Ascending aorta (tissue), 2 donors: ENCODE measurements at places on chromosomes 12 and 14.

GRCh38 chr12:115990241-115990640 lies 287.3 kb downstream of the MED13L start:
- no peak overlapping the region for H3K27ac ChIP-seq
- H3K27me3 ChIP-seq: no peaks in the 10 kb centered on the region
- DNase-seq: no peak
- H3K4me3 ChIP-seq: no peak overlapping the region
- H3K36me3 ChIP-seq: peaks cover 33% of the 10 kb centered on the region

DNA sequence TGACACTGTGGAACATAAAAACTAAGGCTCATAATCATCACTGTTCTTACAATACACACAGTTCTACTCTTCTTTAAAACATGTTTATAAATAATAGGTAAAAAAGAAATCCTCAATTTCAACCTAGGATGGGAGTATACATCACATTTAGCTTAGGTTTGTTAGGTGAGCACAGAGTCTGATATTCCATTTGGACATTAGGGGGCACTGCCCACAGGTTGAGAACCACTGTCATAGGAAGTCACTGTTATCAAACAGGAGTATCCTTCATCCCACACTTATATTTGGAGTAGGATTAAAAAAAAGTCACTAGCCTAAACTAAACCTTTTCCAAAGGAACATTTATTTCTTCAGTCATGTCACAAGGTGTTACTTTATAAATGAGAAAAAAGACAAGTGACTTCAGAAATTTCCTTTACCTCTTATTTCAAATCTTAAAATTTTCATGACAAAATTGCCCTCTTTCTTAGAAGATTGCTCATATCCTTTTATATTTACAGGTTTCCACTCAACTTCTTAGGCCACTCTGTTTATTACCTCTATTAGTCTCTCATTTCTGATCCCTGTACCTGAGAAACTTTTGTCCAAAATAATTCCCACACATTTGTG lies 240.6 kb downstream of the CPNE8 start:
- H3K36me3 ChIP-seq: peaks cover 11% of the 10 kb centered on the region
- DNase-seq: no peak
- no peak overlapping the region for H3K4me3 ChIP-seq
- H3K27me3 ChIP-seq: no peaks in the 10 kb centered on the region
- no peaks in the 10 kb centered on the region for H3K4me1 ChIP-seq

- no peaks in the 10 kb centered on the region for H3K27me3 ChIP-seq
- peaks cover 8% of the 10 kb centered on the region for H3K4me1 ChIP-seq
- H3K27ac ChIP-seq: no peak overlapping the region
- no peak for DNase-seq
- no peak overlapping the region for H3K4me3 ChIP-seq
Measured at GRCh38 chr14:68758301-68758700, 34.6 kb downstream of the ZFP36L1 start.

GRCh38 chr12:131283191-131283861 lies 329.6 kb downstream of the ADGRD1 start:
- no peak overlapping the region for H3K27ac ChIP-seq
- no peak for DNase-seq
- no peak overlapping the region for H3K4me3 ChIP-seq
- no peaks in the 10 kb centered on the region for H3K36me3 ChIP-seq
- no peaks in the 10 kb centered on the region for H3K4me1 ChIP-seq

DNA sequence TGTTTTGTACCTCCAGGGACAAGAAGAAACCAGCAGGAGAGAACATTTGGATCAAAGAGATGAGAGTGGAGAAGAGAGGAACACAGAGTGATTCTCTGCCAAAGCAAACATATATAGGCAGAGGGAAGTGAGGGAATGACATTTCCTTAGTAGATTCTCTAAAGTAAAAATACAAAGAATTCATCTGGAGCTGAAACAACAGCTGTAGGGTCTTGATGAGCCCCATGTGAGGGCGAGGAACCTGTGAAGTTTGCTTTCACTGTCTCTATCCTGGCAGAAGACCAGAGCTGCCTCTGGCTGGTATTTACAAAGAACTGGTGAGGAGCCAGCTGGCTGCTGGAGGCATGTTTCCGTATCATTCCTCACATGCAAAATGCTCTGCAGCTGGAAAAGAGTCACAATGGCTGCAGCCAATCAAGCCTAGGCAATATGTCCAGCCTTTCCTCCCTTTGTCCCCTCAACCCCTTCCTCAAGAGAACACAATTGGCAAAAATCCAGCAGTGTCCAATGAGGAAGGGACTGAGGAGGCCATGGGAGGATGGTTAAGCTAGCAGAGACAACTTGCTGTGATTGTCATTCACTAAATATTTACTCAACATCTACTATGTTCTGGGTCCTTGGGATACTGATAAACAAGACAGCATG lies 122.5 kb downstream of the PHLDA1 start:
- no peak overlapping the region for H3K27ac ChIP-seq
- DNase-seq: no peak
- H3K36me3 ChIP-seq: no peaks in the 10 kb centered on the region
- H3K4me3 ChIP-seq: no peak overlapping the region
- peaks cover 3% of the 10 kb centered on the region for H3K4me1 ChIP-seq

DNA sequence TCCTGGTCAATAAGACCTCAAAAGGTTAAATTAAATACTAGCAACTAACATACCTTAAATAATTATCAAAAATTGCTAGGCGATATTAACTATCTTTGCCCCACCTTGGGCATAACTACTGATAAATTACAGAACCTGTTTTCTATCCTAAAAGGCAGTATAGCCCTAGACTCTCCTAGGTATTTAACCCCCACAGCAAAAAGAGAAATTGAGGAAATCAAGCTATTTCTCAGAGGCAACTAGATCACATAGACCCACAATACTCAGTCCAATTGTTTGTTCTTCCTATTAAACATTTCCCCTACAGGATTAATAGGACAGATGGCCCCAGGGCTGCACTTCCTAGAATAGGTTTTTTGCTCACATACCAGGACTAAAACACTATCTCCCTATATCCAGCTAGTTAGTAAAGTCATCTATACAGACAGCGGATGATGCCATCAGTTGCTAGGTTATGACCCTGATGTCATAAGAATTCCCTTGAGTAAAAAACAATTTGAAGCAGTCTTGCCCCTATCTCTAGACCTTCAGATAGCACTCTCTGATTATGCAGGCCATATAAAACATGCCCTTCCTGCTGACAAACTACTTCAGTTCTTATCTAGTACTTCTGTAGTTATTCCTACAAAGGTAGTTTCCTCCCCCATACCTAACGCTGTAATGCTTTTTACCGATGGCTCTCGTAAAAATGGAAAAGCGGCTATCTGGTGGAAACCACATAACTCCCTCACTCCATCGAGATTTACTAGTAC lies 118.4 kb downstream of the PPHLN1 start:
- no peak overlapping the region for H3K4me3 ChIP-seq
- H3K4me1 ChIP-seq: peaks cover 3% of the 10 kb centered on the region
- no peak overlapping the region for H3K27ac ChIP-seq
- no peak for DNase-seq
- no peaks in the 10 kb centered on the region for H3K27me3 ChIP-seq
- H3K36me3 ChIP-seq: peaks cover 22% of the 10 kb centered on the region

DNA sequence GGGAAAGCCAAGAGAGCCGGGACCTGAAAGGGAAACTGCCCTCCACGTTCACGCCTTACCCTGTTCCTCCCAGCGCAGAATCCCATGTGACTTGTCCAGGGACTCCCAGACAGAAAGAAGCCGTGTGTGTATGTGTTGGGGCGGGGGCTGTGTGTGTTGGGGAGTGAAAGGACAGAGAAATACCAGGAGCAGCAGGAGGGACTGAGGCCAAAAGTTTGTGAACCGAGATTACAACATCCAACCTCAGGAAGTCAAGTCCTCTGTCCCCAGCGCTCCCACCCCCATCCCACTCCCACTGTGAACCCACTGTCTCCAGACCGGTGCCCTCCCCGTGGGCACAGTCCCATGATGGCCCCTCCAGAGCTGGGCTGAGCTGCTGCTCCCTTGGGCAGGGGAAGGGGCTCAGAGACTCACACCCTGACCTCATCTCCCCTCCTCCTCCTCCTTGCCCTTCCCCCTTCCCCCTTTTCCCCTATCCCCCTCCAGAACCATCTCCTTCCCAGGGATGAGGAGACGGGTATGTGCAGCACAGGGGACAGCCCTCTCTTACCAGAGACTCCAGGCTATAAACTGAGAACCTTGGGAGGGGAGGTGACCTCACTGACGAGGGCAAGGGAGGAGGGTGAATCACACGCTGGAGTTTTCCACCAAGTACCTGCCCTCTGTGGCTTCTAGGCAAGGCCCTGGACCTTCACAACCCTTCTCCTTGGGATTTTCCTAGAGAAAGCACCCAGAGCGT lies at the start of gene SLC6A12:
Gene SLC6A12 (minus strand): TSS at position 155 of the 739 bp plus-strand sequence. CDS start 4,171 bp downstream, outside the sequence.
- no peak within 1 kb of the TSS for H3K27ac ChIP-seq
- H3K4me3 ChIP-seq: peak within 1 kb of the TSS; percentile 8
- no peaks in the 10 kb centered on the region for H3K4me1 ChIP-seq
- no peak for DNase-seq

DNA sequence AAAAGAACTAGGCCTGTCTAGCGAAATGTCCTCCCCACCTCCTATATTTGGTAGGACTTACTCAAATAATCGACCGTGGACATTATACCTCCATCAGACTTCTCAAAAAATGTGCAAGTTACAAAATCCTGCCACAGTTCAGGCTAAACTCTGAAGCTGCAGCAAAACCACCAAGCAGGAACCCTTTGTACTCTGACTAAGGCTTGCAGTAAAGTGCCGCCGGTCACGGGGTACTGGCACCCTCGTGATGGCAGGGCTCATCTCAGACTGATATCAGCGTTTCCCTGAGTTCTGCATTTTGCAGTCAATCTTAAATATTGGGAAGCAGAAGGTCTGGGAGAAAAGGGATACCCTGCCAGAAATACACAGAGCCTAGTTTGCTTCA lies 17.1 kb downstream of the SLC11A2 start:
- H3K27ac ChIP-seq: no peak overlapping the region
- H3K27me3 ChIP-seq: no peaks in the 10 kb centered on the region
- peaks cover 3% of the 10 kb centered on the region for H3K4me1 ChIP-seq

DNA sequence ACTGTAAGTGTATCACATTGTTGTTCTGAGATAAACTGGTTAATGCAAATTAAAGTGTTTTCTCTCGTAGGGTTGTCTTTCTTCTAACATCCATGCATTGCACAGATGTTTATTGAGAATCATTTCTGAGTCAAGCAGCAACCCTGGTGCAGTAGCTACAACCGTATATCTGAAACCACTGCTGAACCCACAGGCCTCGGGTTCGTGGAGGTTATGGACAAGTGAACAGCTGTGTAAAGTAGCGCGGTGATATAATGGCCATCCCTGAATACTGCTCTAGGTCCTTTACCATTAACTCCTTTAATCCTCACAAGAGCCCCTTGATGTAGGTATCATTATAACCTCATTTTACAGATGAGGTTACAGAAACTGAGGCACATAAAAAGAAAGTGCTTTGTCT lies 486.1 kb upstream of the TMEM132C start:
- H3K4me1 ChIP-seq: no peaks in the 10 kb centered on the region
- no peak overlapping the region for H3K4me3 ChIP-seq
- DNase-seq: no peak
- no peaks in the 10 kb centered on the region for H3K36me3 ChIP-seq

- H3K27ac ChIP-seq: peak overlapping the region; percentile 19
- no peaks in the 10 kb centered on the region for H3K4me1 ChIP-seq
- DNase-seq: no peak
- H3K36me3 ChIP-seq: no peaks in the 10 kb centered on the region
- no peak overlapping the region for H3K4me3 ChIP-seq
Measured at GRCh38 chr12:627863-628741, 35.1 kb downstream of the NINJ2 start.

- H3K4me3 ChIP-seq: no peak overlapping the region
- H3K4me1 ChIP-seq: no peaks in the 10 kb centered on the region
- no peak overlapping the region for H3K27ac ChIP-seq
- no peak for DNase-seq
- no peaks in the 10 kb centered on the region for H3K27me3 ChIP-seq
Measured at GRCh38 chr12:26102953-26103352, 21.9 kb downstream of the BHLHE41 start.

- H3K4me3 ChIP-seq: no peak overlapping the region
- H3K27ac ChIP-seq: no peak overlapping the region
- peak; percentile 58 for DNase-seq
- no peaks in the 10 kb centered on the region for H3K4me1 ChIP-seq
- H3K36me3 ChIP-seq: no peaks in the 10 kb centered on the region
Measured at GRCh38 chr12:47944685-47945340, 18.6 kb upstream of the TMEM106C start.

DNA sequence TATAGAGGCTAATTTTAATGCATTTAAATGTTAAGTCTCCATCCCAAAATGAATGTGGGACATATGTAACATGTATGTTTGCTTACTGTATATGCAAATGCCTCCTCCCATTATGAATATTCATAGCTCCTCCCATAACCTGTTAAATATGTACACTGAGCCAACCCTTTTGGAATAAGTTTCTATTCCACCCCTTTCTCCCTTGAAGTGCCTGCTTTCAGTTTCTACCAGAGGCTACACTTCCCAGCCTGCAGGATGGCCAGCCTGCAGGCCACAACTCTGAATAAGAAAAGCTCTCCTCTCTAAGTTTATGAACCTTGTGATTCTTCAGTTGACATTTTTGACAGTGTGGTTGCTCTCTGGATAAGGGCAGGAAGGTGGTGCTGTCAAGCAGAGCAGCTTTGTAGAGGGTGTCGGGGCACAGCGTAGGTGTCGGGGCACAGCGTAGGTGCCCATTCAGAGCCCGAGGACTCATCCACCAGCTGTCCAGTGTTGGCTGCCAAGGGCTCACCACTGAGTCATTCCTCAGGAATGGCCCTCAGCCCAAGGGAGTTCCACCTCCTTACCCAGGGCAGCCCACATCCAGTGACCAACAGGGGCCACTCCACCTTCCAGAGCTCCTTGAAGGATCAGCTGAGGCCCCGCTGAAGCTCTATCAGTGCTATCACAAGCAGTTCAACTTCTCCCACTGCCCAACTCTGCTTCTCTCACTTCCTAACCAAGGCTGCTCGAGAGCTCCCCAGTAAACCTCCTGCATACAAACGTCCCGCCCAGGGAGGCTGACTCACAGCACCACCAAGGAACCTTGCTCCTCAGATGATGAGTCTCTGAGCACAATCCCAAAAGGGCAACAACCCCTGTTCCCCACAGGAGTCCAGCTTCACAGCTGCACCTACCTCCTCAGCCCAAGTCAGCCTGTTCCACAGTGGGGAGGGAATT lies 31.4 kb downstream of the VWF start:
- no peaks in the 10 kb centered on the region for H3K36me3 ChIP-seq
- no peaks in the 10 kb centered on the region for H3K27me3 ChIP-seq
- H3K4me3 ChIP-seq: no peak overlapping the region
- DNase-seq: peak; percentile 53

DNA sequence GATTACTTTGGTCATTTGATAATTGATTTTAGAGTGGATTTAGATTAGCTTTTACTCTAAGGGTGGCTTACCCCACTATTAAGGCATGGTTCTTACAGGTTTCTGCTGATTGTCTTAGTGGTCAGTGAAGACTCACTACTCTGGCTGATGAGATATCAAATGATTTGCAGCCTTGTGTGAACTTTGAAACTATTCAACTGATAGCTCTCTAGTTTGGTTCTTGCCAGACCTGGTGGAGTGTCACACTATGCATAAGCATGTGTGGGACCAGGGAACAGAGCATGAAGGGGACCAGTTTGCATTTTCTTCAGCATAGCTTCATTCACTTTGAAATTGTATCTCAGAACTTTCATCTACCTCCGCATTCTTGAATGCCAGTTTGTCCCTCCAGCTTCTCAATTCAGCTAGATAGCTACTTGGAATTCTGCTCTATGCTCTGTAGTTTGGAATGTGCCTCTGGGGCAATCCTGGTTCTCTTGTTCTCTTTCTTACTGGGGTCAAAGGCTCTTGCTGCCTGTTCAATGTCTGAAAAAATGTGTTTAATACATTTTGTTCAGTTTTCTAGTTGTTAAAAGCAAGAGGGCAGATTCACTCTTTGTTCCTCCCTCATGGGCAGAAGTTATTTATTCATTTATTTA lies 12.7 kb downstream of the SCYL2 start:
- no peak for DNase-seq
- no peaks in the 10 kb centered on the region for H3K27me3 ChIP-seq
- no peak overlapping the region for H3K4me3 ChIP-seq
- no peaks in the 10 kb centered on the region for H3K36me3 ChIP-seq
- no peaks in the 10 kb centered on the region for H3K4me1 ChIP-seq
